CD4-positive, alpha-beta T cell treated with Interleukin-12 subunit alpha and Interleukin-12 subunit beta, for 1 hour (primary cell): ENCODE measurements at places on chromosomes 7 and 10.

DNA sequence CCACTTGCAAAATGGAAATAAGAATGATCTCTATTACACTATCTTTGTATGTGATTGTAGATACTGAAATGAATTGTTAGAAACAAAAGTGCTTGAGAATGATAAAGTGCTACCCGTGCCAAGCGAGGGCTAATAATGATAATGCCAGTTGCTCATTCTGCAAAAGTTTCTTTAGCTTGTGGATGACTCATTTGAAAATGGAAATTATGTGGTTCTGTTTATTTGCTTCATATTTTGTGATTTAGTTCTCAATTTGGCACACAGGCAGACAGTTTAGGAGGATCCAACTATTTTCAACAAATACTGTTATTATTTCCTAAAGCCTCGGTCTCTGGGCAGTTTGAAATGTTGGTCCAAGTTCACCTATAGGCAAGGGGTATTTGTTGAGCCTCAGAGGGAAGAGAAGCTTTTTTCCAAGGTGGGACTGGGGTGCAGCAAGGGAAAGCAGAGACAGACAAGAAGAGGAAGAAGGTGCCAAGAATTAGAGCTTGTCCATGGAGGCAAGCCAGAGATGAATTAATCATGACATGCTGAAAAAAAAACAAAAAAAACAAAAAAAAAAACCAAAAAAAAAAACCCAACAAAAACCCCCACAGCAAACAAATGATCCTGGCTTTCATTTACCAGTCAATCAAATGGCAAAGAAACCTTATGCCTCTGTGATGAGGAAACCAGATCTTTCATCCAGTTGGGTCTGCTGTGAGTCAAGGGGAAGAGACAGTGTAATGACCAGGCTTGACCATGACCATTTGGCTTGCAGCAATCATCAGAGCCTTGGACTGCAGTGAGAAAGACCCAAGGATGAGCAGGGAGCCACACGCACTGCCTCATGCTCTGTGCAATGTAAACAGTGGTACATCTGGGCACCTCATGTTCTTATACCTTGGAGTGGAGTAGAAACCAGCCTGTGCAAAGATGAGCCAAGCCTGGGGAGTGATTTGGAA, 285.0 kb upstream of the HABP2 start:
- no peak for DNase-seq

- DNase-seq: no peak
Measured at GRCh38 chr10:67086327-67087134, 160.7 kb downstream of the LRRTM3 start.

- no peak for DNase-seq
Measured at GRCh38 chr10:69057951-69058297, 30.0 kb upstream of the SRGN start.

DNA sequence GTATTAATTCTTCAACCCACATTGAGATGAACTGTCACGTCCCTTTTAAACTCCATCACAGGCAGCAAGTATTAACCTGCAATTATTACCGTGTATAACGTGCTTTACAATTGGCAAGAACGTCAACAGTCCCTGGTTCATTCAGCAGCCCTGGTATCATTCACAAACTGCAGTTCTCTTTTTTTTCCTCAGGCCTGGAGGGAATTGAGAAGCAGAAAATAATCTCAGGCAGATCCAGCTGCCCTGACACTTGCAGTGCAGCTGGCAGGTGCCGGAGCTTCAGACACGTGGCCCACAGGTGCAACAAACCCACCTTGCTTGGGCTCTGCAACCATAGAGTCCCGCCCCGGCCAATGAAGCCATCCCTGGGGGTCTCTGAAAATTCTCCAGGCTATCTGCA, 137.3 kb downstream of the PLXNA4 start:
- DNase-seq: no peak

DNA sequence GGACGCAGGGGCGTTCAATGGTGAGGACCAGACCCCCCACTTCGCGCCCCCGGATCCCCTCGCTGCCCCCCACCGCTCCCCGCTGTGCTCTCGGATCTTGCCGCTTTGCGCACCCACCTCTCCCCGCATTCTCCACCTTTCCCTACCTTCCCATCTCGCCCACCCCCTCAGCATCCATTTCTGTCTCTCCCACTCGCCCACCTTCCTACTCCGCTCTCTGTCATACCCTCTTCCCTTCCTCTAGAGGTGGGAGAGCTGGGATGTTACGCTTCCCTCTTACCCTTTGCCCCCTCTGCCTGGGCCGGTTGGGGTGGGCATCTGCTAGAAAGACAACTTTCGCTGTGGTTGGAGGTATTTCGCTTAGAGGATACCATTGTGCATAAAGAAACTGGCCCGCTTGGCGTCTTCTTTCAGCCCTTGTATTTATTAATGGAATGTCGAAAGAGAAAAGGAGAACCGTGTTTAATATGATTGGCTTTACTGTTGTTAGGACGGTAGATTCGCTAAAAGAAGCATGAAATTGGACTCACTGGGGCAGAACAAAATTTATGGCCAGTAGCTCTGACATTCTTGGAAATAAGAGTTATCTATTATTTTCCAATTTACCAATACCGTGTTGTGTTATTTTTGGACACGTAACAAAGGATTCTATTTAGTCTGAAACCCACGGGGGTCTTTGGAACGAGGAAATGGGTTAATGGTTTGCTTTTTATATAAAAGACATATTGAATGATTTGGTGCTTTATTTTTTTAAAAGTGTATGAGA, 873 bp downstream of the PRKAR2B start:
- DNase-seq: no peak

- DNase-seq: peak; percentile 15
Measured at GRCh38 chr7:47266131-47266706, 315.7 kb downstream of the TNS3 start.

- DNase-seq: no peak
Measured at GRCh38 chr10:71075759-71076472, 136.5 kb upstream of the UNC5B start.

DNA sequence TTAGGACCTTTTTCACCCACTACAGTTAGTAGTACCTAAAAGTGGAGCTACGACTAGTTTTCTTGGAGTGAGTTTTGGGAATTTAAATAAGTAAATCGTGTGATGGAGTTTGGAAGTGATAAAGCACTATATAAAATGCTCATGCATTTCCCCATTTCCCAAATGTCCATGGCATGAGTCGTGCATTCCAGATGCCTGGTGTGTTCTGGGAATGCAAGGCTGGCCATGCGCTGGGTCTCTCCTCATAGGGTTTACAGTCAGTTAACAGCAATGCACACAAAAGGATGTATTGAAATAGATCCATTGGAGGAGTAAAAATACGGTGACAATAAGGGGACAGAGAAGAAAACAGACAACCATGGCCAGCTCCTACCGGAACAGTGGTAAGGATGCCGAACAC, 149.8 kb downstream of the DPP6 start:
- no peak for DNase-seq

DNA sequence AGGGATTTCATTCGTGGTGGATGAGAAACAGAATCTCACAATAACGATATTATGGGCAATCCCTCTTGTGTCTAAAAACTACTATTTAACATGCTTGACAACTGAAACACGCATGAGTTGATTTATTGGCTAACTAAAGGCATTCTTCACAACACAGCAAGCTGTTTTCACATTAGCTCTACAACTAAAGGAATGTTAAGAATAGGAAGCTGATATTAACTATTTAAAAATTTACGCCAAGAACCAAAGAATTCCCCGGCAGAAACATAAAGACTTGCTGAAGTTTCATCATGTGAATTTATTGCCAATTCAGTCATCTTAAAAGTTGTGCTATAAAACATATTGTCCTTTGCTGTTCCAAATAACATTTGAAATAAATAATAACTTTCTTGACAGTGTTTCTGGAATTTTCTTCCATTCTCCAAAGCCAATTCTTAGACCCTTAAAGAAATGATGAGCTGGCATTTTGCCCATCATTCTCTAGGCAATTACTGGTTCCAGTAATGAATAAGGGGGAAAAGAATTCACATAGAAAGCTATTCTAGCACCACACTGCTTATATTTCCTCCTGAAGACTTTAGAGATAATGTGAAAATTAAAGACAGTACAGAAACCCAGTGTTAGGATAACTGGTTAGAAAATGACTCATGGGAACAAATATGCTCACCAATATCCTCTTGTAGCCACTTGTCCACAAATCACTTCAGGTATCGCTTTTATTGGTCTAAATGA, 233.1 kb downstream of the PARD3 start:
- DNase-seq: no peak

DNA sequence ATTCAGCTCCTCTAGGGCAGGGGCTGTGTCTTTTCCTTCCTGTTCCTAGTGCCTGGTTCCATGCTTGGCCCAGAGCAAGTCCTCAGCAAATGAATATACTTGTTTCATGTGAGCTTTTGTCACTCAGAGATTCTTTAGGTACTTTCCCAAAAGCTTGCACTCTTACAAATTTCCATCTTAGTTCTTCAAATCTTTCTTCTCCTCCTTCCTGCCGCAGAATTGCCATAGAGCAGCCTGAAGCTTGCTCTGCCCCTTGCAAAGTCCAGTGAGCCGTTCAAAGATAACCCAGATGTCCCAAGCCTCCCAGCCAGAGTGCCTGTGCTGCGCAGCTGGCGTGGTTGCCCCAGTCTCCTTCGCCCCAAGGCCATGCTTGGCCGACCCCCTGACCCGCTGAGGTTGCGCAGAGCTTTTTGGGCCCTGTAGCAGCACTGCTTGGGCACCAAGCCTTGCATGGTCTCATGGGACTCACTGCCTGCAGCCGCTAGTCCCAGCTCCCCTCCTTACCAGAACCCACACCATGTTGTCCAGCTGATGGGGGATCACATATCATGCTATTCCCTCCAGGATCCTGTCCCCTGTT, 20.7 kb downstream of the CHST3 start:
- DNase-seq: no peak

DNA sequence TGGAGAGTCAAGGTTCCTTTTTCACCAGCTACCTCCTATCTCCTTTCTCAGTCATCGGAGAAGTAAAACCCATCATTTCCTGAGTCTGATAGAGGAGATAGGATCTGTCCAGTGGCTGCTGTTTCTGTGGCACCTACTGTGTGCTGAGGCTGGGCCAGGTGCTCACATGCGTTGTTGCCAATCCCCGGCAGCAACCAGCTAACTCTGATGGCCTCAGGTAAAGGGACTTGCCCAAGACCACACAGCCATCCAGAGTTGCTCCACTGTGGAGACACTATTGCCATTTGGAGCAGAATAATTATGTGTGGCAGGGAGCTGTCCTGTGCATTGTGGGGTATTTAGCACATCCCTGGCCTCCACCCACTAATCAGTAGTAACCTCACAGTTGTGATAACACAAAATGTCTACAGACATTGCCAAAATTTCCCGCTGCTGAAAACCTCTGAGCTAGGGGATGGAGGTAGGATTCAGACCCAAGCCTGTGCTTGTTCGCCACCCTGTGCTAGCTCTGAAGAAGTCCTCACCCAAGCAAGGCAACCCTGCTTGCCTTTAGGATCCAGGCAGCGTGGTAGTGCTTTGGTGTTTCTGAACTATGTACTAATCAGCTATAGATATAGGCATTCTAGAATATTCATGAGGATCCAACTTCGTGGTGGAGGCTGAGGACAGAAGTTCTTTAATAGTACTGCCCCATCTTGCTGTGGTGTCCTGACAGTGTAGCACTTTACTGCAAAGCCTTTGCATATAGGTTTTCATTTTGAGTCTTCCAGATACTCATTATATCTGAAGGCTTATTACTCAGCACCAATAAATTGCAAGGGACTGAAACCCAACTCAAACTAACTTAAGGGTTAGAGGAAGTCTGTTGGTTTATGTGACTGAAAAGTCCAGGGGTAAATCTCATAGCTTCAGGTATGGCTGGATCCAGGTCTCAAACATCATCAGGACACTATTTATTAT, 164.6 kb downstream of the GRK5 start:
- DNase-seq: no peak

- DNase-seq: no peak
Measured at GRCh38 chr7:101673951-101674350, 44.9 kb upstream of the MYL10 start.
